ENCODE measurements at places on chromosomes 11 and 22.

DNA sequence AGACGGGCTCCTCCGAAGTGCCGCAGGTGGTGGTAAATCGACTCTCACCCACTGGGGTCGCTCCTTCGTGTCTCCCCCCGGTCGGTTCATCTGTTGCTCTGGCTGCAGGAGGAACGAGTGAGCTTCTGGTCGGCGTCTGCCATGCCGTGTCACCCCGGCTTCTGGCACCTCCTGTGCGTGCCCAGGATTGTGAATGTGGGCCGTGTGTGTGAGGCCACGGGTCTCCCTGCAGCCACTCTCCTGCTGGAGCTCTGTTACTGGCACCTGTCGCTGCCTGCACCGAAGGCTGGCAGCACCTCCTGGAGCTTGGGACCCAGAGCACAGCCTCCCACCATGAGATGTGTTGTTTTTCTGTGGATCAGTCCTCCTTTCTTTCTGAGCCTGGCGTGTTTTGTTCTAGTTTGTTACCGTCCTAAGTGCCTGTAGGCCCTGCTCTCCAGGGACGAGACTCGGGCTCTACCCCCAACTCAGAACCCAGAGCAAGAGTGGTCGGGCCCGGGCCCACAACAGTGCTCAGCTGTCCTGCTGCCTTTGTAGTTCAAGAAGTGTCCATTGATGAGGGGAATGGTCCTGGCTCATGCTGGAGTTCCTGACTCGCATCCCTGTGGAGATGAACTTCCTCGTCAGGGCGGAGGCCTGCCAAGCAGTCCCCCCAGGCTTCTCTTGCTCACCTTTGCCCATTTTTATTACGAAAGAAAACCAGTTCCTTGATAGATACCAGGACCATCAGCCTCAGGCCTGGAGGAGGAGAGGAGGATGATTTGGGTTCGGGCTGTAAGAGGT, 66.6 kb downstream of the MED15 start:
- DNase-seq: no peak

DNA sequence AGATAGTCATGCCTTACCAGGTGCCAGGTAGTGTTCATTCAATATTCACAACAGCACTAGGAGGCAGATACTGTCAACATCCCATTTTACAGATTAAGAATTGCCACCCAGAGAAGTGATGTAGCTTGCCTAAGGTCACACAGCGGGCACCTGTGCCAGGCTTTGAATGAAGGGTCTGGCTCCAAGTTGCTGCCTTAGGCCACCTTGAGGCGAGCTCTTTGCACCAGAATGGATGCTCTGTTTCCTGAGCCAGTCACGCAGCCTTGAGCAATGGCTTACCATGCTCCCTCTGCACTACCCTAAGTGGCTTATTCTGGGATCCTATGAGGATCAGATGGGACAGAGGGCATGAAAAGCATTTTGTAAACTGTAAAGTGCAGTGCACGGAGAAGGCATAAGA, 25.1 kb upstream of the TIMP3 start:
- no peak for DNase-seq

DNA sequence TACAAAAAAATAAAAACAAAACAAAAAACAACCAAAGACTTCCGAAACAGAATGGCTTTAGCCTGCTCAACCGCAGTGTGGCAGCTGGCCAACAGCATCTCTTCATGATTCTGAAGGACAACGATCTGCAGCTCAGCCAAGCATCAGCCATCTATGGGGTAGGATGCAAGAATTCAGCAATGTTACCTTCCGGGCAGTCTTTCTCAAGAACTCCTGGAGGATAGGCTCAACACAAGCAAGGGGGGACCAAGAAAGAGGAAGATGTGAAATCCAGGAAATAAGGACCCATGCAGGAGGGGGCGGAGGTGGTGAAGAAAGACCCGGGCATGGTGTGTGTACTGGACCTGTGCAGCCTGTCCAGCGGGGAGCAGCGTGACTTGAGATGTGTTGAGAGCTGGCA, 3.5 kb upstream of the TSPO start:
- no peak for DNase-seq

DNA sequence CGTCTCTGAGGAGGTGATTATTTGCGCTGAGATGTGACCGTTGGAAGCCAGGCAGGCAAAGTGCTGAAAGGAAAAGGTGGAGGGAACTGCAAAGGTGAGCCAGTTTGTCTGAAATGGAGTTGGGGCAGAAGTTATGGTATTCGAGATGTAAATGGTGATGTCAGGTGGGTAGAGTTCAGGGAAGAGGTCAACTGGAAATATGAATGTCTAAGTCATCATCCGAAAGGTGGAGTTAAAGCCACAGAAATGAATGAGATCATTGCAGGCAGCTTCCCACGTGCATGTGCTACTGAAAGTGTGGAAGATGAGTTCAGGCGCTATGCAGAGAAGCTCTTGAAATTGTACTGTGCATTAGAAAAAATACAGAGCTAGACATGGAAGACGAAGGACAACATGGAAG, 2.2 kb upstream of the BPIFC start:
- DNase-seq: no peak

DNA sequence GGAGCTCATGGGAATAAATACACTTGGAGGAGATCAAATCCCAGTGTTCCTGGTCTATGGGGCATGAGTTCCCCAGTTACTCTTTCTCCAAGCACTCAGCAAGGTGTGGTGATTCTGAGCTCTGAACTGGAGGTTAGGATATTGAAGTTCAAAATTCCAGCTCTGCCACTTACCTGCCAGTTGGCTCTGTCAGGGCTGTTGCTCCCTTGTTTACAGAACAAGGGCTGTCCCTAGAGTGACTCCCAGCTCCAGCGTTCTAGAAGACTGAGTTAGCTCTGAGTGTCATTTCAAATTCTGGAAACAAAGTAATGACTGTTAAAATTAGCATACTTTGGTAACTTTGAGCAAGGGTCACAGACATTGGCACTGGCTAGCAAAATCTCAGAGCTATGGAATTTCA, 69.7 kb upstream of the ZBED5 start:
- no peak for DNase-seq

GRCh38 chr11:116112087-116112935, 608.1 kb upstream of the CADM1 start:
- peak; percentile 29 for DNase-seq

DNA sequence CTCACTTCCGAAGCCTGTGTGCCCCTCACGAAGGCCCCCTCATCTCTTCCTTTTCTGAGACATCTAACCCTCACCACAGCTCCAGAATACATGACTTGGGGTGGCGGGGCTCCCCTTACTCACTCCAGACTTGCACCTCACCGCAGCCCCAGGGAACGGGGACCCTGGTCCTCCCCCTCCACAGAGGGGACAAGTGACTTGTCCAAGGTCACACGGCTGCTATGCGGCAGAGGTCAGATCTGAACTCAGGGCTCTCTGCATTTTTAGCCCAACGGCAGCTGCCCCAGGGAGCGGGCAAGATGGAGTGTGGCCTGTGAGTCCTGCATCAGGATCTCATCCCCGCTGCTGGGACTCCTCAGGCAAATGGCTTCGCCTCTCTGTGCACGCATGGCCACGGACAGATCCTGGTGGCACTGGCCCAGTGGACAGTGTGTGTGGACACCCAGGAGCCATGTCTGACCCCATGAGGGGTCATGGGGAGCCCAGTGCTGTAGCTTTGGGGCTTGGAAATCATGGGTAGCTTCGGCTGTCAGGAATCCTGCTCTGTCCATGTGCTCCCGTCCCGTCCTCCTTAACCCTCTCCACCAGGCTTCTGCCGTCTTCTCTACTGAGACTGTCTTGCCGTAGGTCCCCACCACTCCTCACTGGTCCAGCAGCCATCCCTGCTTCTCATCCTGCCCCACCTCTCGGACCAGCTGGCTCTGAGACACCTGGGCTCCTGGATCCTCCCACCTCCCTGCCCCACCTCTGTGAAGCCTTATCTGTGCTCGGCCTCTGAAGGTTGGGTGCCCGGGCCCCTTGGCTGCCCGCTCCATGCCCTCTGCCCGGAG, 48.0 kb upstream of the CARS1 start:
- DNase-seq: no peak

GRCh38 chr22:38180841-38181452, 683 bp downstream of the PLA2G6 start:
- DNase-seq: peak; percentile 77

DNA sequence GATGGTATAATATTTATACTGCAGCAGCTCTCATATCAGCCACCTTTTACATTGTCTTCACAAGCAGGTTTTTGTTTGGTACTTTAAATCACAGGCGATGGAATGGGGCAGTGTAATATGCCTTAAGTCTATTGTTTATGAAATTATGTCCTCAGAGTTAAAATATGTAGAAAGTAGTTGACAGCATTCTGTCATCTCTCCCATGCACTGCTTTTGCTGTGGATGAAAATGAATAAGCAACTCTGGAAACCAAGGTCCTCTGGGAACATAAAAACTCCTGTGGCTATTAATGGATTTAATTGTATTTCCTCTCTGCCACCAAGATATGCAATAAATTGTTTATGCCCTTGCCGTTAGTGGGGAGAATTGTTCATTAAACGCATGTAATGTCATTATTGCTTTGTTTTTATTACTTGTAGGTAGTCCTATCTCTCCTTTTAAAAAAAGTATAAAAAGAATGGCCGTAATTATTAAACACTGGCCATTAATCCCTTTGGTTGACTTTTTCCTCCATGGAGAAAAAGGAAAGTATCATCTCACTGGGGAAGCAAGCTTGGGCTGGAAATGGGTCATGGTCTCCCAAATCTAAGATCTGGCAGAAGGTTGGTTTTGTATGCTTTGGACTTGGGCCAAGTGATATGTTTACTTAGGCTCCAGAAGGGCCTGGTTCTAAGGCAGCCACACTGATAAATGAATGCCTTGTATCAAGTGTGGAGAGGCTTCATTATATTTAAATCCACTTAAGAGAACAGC, 13.1 kb downstream of the PACS1 start:
- DNase-seq: no peak

DNA sequence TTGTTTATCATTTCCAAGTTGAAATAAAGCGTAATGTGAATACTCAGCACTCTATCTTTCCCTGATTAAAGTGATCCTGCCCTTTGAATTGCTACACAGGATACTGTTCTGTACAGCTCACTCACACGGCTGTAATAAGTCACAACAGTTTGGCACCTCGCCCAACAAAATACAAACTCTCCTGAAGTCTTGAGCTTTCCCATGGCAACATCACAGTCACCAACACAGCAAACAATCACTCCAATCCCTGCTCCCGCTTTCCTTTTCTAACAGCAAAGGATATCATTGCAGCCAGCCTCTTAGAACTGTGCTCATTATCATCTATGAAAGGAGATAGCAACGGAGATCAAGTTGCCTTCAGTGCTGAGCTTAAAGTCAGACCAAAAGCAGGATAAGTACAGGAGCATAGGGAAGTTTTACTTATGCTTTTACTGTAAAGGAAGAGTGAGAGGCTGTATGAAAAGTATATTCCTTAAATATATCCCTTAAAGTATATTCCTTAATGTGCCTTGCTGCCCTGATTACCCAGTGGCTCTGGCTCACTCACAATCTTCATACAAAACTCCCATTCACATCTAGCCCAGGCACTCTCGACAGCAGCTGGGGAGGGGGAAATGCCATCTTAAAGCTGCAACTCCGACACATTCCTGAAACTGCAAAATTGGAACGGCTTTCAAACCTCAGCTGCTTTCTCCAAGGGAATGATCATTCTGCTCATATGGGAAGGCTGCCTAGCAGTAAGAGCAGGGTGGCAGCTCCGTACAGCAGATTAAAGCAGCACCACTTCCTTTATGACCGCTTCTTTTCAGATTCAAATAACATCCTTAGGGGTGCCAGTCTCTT, 35.8 kb downstream of the MAML2 start:
- DNase-seq: peak; percentile 99

DNA sequence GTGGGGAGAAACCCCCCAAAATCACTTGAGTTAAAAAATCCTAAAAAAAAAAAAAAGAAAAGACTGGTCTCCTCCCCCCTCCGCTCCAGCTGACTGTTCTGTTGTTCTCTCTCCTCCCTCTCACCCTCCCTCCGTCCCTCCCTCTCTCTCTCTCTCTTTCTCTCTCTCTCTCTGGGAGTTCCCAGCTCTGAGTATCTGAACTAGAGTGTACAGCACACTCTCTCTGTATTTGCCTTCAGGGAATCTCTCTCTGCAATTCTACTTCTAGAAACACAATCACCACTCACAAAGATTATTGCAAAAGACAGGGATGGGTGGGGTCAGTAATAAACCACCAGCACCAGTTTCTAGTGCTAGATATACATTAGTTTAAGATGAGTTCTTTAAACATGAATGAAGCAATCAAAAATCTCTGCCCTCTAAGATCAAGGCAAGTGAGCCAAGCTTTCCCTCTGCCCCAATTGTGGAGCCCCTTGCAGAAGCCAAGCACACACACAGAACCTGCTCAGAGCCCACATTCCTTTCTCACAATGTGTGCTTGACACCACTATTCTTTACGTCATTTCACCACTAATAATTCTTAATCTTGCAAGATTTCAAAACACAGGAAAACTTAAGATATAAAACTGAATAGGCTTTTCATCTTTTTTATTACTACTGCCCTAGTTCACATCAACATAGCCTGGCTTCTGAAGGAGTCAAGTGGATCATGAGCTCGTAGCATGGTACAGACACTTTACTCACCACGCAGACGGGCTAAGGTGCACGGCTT, 133.5 kb downstream of the RBFOX2 start:
- DNase-seq: peak; percentile 97

DNA sequence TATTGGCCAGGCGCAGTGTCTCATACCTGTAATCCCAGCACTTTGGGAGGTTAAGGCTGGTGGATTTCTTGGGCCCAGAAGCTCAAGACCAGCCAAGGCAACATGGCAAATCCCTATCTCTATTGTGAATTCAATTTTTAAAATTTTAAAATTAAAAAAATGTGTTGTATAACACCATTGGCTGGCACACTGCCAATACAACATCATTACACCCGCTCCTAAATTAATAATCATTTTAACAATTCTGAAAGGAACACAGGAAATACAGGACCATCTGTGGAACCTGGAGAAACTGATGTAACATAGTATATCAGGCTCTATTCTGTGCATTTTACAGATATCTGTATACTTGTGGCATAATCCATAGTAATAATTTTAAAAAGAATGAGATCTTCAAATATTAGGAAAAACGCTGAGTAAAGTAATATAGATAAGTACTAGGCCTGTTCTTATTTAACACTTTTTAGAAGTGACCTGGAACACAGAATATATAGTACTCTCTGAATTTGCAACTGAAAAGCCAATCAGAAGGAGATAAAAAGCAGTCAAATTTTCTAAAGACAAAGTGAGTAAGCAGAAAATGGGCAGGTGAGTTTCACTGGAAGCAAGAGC, 124.3 kb downstream of the APOL5 start:
- DNase-seq: no peak

GRCh38 chr11:103534959-103535358, 425.7 kb downstream of the DYNC2H1 start:
- no peak for DNase-seq

DNA sequence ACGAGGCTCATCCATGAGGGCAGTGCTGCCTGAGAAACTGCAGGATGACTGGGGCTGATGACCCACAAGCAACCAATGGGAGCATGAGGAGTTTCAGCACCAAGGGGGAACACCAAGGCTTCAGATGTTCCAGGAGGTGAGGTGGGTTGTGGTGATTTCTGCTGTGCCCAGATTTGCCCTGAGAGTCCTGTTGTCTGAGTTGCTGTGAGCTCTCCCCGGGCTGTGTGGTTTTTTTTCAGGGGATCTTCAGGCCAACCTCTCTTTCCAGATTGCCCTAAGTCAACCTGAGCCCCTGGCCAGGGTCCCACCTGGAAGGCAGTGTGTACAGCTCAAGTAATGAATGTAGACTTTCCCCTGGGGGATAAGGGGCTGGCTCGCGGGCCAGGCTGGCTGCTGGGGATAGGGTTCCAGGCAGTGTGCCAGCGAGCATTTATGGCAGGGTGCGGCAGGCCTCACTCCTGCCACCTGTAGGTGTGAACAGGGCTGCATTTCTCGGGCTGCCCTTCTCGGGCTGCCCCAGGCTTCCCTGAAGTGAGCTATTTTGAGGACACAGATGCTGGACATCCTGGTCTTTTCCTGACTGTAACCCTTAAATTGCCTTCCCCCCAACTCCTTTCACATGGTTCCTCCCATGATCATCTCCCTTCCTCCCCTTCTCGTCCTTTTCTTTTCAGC, 9.8 kb downstream of the SLC22A6 start:
- DNase-seq: peak; percentile 8

Data from bronchial epithelial cell (primary cell).